Mesothelial cell of epicardium (in vitro differentiated cells): ENCODE measurements at places on chromosomes 5 and 9.
A peak's percentile ranks its signal among the peaks of the same experiment; 100 is the strongest.

DNA sequence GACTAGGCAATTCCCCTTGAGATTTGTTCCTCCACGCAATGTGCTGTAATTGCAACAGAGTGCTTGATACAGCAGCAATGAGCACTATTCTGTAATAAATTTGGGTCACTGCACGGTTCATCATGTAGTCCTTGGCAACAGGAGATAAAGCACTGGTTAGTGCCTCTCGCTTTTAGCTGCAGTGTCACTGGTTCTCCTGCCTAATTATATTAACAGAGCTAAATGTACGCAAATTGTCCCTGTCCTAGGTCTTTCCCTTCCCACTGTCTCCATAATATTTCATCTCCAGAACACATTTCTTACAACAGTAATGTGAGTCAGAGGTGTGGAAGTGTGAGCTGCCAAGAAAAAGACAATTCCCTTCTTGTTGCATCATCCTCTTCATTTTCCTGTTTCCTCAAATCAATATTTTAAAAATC, 553.1 kb downstream of the ZNF608 start:
- no peak overlapping the region for H3K27ac ChIP-seq
- DNase-seq, result no peak
- peaks cover 38% of the 10 kb centered on the region for H3K4me1 ChIP-seq
- no peaks in the 10 kb centered on the region for H3K27me3 ChIP-seq

DNA sequence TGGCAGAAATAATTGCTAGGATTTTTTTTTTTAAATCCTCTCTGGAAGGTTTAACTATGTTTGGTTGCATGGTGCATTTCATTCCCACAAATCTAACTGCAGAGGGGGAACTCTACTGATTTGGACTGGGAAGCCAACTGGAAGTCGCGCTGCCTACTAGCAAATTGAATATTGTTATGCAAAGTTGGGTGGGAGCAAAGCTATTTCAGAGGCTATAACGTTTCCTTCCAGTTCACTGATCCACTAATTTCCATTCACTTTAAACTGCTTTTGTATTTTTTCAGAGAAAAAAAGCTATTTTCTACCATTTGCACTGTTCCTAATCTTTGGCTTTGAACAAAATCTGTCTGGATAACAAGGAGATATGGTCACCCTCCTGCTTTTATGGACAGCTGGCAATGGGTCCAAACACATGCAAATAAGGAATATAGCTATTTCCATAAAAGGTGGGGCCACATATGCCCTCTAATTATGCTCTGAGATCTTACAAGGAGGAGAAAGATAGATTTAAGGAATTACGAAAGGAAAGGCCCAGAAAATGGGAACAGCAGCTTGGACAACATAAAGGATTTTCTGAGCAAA, 40.1 kb downstream of the MACIR start:
- no peak overlapping the region for H3K4me3 ChIP-seq
- H3K27me3 ChIP-seq, result no peaks in the 10 kb centered on the region
- H3K27ac ChIP-seq, result no peak overlapping the region
- H3K36me3 ChIP-seq, result no peaks in the 10 kb centered on the region
- DNase-seq, result no peak

- no peak overlapping the region for H3K27ac ChIP-seq
- H3K4me1 ChIP-seq, result peaks cover 21% of the 10 kb centered on the region
- no peak for DNase-seq
- H3K27me3 ChIP-seq, result no peaks in the 10 kb centered on the region
- peaks cover 13% of the 10 kb centered on the region for H3K36me3 ChIP-seq
These were observed 831 bp downstream of the INPP5E start for GRCh38 chr9:136438548-136439480.

GRCh38 chr5:91151947-91152346, 231.2 kb downstream of the ARRDC3 start:
- H3K27me3 ChIP-seq, result no peaks in the 10 kb centered on the region
- no peak for DNase-seq
- H3K27ac ChIP-seq, result peak overlapping the region; percentile 11

GRCh38 chr5:169545762-169546161, 37.8 kb upstream of the SPDL1 start:
- H3K27ac ChIP-seq, result no peak overlapping the region
- no peaks in the 10 kb centered on the region for H3K36me3 ChIP-seq
- no peak for DNase-seq

DNA sequence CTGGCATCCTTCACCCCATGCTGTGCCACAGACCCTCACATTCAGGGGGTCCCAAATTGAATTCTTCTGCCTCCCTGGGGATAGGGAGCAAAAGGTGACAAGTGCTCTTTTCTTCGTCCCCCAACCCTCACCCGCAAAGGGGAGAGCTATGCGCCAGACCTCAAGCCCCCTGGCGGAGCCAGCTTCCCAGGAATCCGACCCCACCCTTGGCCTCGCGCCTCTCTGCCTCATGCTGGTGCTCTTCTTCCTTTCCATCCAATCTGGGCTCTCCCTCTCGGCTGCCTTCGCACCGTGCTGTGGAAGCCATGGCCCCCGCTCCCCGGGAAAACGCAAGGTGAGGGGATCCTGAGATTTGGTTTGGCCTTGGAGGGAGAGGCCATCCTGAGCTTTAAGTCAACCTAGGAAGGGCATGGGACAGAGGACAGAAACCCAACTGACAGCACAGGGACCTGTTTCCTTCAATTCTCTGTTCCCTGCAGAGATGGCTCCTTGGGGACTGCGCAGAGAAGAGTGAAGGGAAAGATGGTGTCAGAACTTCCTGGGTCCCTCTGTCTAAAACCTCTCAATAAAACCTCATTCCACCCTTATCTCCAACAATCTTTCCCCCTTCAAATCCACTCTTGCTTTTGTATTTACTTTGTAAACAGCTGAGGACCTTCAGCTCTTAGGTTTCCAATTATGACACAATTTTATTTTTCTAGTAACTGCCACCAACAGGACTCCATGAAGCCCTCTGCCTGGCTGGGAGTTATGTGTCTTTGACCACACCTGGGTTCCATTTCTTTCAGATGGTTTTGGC, 36.3 kb upstream of the CRB2 start:
- DNase-seq, result no peak
- no peaks in the 10 kb centered on the region for H3K36me3 ChIP-seq
- H3K27me3 ChIP-seq, result no peaks in the 10 kb centered on the region

- H3K4me1 ChIP-seq, result no peaks in the 10 kb centered on the region
- no peak overlapping the region for H3K27ac ChIP-seq
- H3K4me3 ChIP-seq, result no peak overlapping the region
- H3K36me3 ChIP-seq, result no peaks in the 10 kb centered on the region
- DNase-seq, result no peak
These were observed 40.6 kb downstream of the ZNF883 start for GRCh38 chr9:112971415-112971814.

- H3K27me3 ChIP-seq, result no peaks in the 10 kb centered on the region
- peaks cover 47% of the 10 kb centered on the region for H3K4me1 ChIP-seq
- H3K27ac ChIP-seq, result peak overlapping the region; percentile 68
- H3K36me3 ChIP-seq, result no peaks in the 10 kb centered on the region
- DNase-seq, result peak; percentile 90
These were observed 69.4 kb downstream of the MSX2 start for GRCh38 chr5:174793684-174794328.

DNA sequence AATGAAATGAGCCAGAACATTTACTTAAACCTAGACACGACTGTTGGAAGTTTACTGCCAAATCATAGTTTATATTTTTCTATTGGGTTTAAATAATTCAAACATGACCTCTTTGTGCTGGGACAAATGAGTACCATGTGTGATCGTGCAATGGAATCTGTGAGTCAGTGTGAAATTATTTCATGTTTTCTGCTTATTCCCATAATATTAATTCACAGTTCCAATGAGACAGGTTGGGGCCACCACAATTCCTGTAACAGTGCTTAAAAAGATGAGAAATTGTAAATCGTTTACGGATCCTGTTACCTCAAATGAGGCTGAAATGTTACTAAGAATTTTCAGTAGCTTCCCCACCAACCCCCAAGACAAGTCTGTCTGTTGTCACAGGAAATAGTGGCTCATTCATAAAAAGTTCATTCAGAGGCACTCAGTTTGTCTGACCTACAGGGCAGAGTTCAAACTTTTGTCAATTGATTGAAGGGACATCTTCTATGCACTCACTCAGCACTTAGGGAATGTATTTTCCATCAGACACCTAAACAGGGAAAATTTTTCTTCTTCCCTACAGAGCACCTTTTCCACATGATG, 563.9 kb upstream of the ADAMTS16 start:
- no peak overlapping the region for H3K4me3 ChIP-seq
- peaks cover 10% of the 10 kb centered on the region for H3K4me1 ChIP-seq
- H3K36me3 ChIP-seq, result no peaks in the 10 kb centered on the region
- peaks cover 4% of the 10 kb centered on the region for H3K27me3 ChIP-seq
- no peak for DNase-seq

DNA sequence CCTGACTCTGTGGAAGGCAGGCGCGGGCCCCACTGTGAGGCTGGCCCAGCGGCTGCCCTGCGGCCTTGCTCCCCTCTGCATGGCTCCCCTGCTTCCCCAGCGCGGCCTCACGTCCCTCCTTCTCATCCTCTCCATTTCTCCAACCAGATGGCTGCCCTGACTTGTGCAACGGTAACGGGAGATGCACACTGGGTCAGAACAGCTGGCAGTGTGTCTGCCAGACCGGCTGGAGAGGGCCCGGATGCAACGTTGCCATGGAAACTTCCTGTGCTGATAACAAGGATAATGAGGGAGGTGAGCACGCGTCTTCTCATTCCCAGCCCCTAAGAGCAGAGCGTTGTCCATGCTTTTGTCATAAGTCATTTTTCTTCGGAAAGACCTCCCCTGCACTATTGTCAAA, 129.0 kb upstream of the WWC1 start:
- H3K36me3 ChIP-seq, result no peaks in the 10 kb centered on the region
- H3K27me3 ChIP-seq, result no peaks in the 10 kb centered on the region
- H3K4me3 ChIP-seq, result no peak overlapping the region
- no peak for DNase-seq
- H3K4me1 ChIP-seq, result peaks cover 9% of the 10 kb centered on the region

DNA sequence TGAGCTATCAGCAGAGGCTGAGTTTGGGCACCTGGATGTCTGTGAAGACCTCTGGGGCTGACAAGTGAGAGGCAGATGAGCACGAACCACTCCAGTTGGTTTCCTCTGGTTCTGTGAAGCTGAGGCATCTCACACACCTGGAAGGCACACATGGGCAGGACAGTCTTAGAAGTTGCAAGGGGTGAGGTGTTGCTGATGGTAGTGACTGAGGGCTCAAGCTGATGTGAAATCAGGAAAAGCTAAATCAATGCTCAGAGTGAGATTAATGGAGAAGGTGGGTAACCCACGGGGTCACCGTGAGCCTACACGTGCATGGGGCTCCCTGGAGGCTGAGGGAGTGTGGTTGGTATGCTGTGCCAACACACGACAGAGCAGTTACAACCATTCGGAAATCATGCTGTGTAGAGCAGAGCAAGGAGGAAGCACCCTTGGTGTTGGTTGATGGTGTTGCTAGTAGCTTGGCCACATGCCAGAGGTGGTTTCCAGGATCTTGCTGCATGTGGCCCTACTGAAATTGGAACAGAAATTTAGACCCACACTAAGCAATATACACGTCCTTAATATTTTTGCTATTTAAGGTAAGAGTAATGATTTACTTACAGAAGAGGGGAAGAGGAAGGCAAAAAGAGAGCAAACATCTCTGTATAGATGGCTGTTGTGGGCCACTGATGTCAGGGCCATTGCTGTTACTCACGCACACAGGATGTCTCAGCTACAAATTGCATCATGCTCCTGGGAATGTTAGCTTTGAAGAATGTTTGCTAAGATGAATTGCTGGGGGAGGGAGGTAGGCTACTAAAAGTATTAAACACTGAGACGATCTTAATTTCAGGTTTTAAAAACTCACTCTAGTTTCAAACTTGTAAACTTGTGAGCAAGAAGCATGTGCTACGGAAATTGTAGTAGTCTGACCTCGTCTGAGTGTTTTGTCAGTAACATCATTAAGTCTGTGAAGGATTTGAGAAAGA, 170.5 kb downstream of the ARHGEF28 start:
- DNase-seq, result no peak
- H3K27me3 ChIP-seq, result peaks cover 21% of the 10 kb centered on the region
- peak overlapping the region; percentile 26 for H3K27ac ChIP-seq
- H3K4me1 ChIP-seq, result peaks cover 15% of the 10 kb centered on the region
- H3K36me3 ChIP-seq, result no peaks in the 10 kb centered on the region
- H3K4me3 ChIP-seq, result no peak overlapping the region

DNA sequence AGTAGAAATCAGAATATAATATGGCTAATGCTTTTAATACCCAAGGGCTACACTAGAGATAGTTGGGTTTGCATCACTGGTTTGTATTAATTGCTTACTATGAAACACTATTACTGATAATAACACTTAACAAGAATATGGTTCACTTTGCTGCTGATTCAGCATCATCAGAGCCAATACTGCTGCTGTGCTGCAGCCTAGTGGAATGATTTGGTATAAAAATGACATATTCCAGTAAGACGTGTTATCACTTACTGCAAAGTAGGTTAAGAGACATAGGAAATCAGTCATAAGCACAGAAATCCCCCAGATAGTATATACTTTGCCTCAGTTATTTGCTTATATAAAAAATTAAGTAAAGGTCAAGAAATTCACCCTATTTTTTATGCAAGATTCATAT, 2.8 kb downstream of the CDH10 start:
- peak overlapping the region; percentile 92 for H3K4me3 ChIP-seq
- peak overlapping the region; percentile 14 for H3K27ac ChIP-seq
- H3K4me1 ChIP-seq, result peaks cover 57% of the 10 kb centered on the region
- no peak for DNase-seq
- no peaks in the 10 kb centered on the region for H3K27me3 ChIP-seq

- H3K36me3 ChIP-seq, result no peaks in the 10 kb centered on the region
- H3K27ac ChIP-seq, result no peak overlapping the region
- DNase-seq, result no peak
- no peak overlapping the region for H3K4me3 ChIP-seq
- no peaks in the 10 kb centered on the region for H3K27me3 ChIP-seq
- peaks cover under 1% of the 10 kb centered on the region for H3K4me1 ChIP-seq
These were observed 6.6 kb upstream of the TBC1D2 start for GRCh38 chr9:98262056-98262455.

DNA sequence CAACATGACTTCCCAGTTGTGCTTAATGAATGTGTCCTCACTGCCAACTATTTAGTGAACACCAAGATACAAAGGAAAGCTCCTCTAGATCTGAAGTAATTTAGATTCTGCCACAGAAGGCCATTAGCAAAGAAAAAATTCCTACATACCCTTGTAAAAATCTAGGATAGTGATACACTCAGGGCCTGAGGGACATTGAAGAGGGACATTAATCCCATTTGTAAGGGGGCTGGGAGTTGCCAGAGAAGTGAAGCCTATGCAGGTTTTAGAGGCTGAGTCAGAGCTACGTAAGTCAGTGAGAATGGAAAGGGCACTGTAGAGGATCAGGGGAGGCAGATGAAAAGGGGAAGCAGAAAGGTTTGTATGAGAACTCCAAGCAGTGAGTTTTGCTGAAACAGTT, 286.9 kb upstream of the TARS1 start:
- H3K36me3 ChIP-seq, result no peaks in the 10 kb centered on the region
- no peaks in the 10 kb centered on the region for H3K27me3 ChIP-seq
- DNase-seq, result no peak
- H3K4me1 ChIP-seq, result peaks cover 2% of the 10 kb centered on the region

- peaks cover 16% of the 10 kb centered on the region for H3K4me1 ChIP-seq
- H3K27me3 ChIP-seq, result no peaks in the 10 kb centered on the region
- H3K36me3 ChIP-seq, result peaks cover 10% of the 10 kb centered on the region
- no peak overlapping the region for H3K27ac ChIP-seq
- H3K4me3 ChIP-seq, result no peak overlapping the region
These were observed 69.8 kb downstream of the KDM4C start for GRCh38 chr9:6827439-6828145.

- H3K36me3 ChIP-seq, result no peaks in the 10 kb centered on the region
- H3K27me3 ChIP-seq, result no peaks in the 10 kb centered on the region
- no peak for DNase-seq
- H3K4me3 ChIP-seq, result no peak overlapping the region
These were observed 99.8 kb upstream of the KLF9 start for GRCh38 chr9:70514273-70514672.

GRCh38 chr9:15522130-15522755, 11.5 kb upstream of the PSIP1 start:
- peaks cover 2% of the 10 kb centered on the region for H3K27me3 ChIP-seq
- H3K4me1 ChIP-seq, result peaks cover 3% of the 10 kb centered on the region
- no peak for DNase-seq
